Gastrocnemius medialis (tissue), 4 donors: ENCODE measurements at places on chromosomes 5 and 9. TPM values are rescaled to one million over a fixed set of nuclear protein-coding genes. Genes with fewer than 3 reads are reported as not detected.

GRCh38 chr5:58138791-58139190, 321.1 kb downstream of the PLK2 start:
- H3K4me1 ChIP-seq: peaks cover 2% of the 10 kb centered on the region
- H3K27me3 ChIP-seq: no peaks in the 10 kb centered on the region
- H3K36me3 ChIP-seq: no peaks in the 10 kb centered on the region

GRCh38 chr9:114652776-114653555, 4.6 kb downstream of the TEX53 start:
- DNase-seq: no peak
- H3K27me3 ChIP-seq: no peaks in the 10 kb centered on the region
- H3K27ac ChIP-seq: no peak overlapping the region
- no peaks in the 10 kb centered on the region for H3K36me3 ChIP-seq
- H3K4me1 ChIP-seq: no peaks in the 10 kb centered on the region
- H3K4me3 ChIP-seq: no peak overlapping the region

DNA sequence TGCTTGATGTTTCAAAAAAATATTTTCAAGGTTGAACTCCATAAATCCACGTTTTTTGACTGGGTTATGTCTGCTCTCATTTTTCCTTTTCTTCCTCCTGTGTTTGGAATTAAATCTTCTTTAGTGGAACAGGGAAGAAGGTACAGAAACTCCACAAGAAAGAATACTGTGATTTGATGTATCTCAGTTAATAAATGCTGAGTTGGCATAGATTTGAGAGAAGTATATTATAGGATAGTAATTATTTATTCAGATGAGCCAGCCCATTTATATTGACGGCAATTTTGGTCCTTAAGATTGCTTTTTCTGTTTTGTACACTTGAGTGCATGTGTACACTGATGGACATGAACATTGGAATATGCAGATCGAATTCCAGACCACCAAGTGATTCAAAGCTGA, 481.4 kb downstream of the PSAT1 start:
- no peaks in the 10 kb centered on the region for H3K27me3 ChIP-seq
- no peak overlapping the region for H3K27ac ChIP-seq
- H3K4me3 ChIP-seq: no peak overlapping the region
- no peaks in the 10 kb centered on the region for H3K36me3 ChIP-seq

DNA sequence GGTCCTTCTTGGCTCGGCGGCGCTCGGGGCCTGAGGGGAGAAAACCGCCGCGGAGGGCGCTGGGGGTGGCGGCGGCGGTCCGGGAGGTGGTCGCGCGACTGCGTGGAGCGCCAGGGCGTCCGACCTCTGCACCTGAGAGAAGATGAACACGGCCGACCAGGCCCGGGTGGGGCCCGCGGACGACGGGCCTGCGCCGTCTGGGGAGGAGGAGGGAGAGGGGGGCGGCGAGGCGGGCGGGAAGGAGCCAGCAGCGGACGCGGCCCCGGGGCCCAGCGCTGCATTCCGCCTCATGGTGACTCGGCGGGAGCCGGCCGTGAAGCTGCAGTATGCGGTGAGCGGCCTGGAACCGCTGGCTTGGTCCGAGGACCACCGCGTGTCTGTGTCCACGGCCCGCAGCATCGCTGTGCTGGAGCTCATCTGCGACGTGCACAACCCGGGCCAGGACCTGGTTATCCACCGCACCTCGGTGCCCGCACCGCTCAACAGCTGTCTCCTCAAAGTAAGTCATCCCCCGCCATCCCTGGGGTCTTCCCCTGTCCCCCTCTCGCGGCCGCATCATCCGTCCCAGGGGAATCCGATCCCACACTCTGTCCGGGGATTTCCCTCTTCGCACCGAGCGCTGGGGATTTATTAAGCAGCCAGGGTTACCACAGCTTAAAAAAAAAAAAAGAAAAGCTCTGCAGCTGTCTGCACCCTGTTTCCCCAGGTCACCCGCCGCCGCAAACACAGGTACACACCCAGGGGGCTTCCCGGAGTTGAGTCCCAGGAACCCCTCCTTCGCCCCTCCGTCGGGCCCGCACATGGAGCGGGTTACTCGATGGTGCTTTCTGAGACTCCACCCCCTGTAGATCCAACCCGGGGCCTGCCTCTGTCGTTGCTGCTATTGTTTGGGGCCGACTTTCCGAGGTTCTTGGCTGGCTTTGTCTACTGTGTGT, at the start of gene GTF3C4:
TSS of gene GTF3C4 (plus strand) at position 8 of the 935 bp plus-strand sequence. CDS start at position 143, 135 bp downstream.
- DNase-seq: peak; percentile 2
- H3K4me3 ChIP-seq: peak within 1 kb of the TSS; percentile 98
- H3K27me3 ChIP-seq: no peaks in the 10 kb centered on the region
- H3K36me3 ChIP-seq: no peaks in the 10 kb centered on the region

- H3K4me1 ChIP-seq: peaks cover 19% of the 10 kb centered on the region
- H3K4me3 ChIP-seq: no peak overlapping the region
- DNase-seq: no peak
- H3K27ac ChIP-seq: no peak overlapping the region
- H3K27me3 ChIP-seq: no peaks in the 10 kb centered on the region
These were observed 133.0 kb downstream of the ZSWIM6 start for GRCh38 chr5:61465066-61465465.

- no peaks in the 10 kb centered on the region for H3K27me3 ChIP-seq
- H3K36me3 ChIP-seq: no peaks in the 10 kb centered on the region
- peak overlapping the region; percentile 100 for H3K27ac ChIP-seq
- H3K4me1 ChIP-seq: peaks cover 92% of the 10 kb centered on the region
- DNase-seq: no peak
- H3K4me3 ChIP-seq: peak overlapping the region; percentile 96
These were observed 1.6 kb upstream of the MGAT1 start for GRCh38 chr5:180804129-180804618.

DNA sequence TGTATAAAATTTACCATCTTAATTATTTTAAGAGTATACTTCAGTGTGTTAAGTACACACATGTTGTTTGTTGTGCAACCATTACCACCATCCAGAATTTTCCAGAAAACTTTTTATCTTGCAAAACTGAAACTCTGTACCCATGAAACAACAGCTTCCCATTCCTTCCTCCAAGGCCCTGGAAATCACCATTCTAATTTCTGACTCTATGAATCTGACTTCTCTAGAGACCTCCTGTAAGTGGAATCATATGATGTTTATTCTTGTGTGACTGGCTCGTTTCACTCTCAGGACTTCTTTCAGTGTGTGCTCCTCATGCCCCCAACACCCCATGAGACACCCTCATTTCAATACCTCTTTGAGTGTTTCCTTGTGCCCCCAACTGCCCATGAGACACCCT, 60.4 kb upstream of the COL15A1 start:
- no peaks in the 10 kb centered on the region for H3K36me3 ChIP-seq
- no peak overlapping the region for H3K4me3 ChIP-seq
- H3K27ac ChIP-seq: no peak overlapping the region
- DNase-seq: no peak

DNA sequence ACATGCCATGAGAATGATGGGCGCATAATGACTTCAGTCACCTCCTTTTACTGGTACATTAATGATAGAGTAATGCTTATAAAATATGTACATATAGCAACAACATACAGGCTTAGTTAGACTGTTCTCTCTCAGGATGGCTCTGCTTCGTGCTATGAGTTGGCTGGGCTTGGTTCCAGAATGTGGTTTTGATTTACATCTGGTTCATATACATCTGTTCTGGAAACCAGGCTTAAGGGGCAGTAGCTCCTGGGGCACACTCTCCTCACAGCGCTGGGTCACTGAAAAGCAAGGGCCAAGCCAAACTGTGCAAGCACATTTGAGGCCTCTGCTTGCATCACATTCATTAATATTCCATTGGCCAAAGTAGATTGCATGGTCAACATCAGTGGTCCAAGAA, 44.9 kb downstream of the PCSK1 start:
- H3K27me3 ChIP-seq: no peaks in the 10 kb centered on the region
- no peak for DNase-seq
- H3K4me1 ChIP-seq: peaks cover 8% of the 10 kb centered on the region
- no peak overlapping the region for H3K27ac ChIP-seq

DNA sequence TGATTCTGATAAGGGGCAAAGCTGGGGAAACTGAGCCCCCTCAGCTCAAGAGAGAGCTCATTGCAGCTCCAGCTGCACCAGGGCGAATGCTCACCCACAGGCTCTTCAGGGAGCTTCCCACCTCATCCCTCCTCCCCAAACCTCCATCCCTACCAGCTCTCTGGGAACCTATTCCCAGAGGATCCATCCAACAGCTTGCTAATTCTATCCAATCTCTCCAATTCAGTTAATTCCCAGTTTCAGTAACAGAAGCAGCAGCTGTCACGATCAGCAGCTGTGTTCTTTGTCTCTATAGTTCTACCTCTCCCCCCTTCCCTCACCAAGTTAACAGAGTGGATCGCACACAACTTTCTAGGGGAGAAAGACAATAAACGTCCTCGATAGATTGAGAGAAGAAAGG, 135.5 kb upstream of the EFNA5 start:
- H3K4me1 ChIP-seq: no peaks in the 10 kb centered on the region
- no peak overlapping the region for H3K4me3 ChIP-seq
- no peaks in the 10 kb centered on the region for H3K36me3 ChIP-seq
- DNase-seq: no peak
- H3K27me3 ChIP-seq: no peaks in the 10 kb centered on the region

DNA sequence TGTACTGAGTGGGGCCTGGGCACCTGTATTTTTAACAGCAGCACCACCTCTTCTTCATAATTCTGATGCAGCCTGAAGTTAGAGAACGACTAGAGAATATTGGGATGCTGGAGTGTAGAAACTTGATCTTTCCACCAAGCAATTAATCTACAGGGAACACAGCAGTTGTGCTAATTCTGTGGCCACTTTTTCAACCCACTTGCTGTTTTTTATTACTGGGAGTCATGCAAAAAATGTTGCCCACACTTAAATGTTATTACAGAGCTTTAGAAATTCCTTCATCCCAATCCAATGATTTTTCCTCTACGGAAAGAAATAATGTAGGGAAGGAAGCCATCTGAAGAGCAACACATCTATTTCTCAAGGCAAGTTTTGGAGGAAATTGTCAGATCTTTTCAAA, 190.9 kb upstream of the TUT7 start:
- no peaks in the 10 kb centered on the region for H3K36me3 ChIP-seq
- H3K27ac ChIP-seq: no peak overlapping the region
- no peak overlapping the region for H3K4me3 ChIP-seq
- H3K27me3 ChIP-seq: no peaks in the 10 kb centered on the region

GRCh38 chr5:148615644-148616275, 38.6 kb downstream of the HTR4 start:
- H3K27ac ChIP-seq: no peak overlapping the region
- no peaks in the 10 kb centered on the region for H3K4me1 ChIP-seq
- no peak overlapping the region for H3K4me3 ChIP-seq
- no peaks in the 10 kb centered on the region for H3K27me3 ChIP-seq

DNA sequence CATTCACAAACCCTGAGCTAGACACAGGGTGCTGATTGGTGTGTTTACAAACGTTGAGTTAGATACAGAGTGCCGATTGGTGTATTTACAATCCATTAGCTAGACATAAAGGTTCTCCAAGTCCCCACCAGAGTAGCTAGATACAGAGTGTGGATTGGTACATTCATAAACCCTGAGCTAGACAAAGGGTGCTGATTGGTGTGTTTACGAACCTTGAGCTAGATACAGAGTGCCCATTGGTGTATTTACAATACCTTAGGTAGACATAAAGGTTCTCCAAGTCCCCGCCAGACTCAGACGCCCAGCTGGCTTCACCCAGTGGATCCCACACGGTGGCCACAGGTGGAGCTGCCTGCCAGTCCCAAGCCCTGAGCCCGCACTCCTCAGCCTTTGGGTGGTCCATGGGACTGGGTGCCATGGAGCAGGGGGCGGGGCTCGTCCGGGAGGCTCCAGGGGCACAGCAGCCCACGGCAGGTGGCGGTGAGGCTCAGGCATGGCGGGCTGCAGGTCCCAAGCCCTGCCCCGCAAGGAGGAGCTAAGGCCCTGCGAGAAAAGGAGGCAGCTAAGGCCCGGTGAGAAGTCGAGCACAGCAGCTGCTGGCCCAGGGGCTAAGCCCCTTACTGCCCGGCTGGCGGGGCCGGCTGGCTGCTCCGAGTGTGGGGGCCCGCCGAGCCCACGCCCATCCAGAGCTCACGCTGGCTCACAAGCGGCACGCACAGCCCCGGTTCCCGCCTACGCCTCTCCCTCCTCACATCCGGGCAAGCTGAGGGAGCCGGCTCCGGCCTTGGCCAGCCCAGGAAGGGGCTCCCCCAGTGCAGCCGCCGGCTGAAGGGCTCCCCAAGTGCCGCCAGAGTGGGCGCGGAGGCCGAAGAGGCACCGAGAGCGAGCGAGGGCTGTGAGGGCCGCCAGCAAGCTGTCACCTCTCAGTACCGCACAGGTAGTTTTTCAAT, 1039.2 kb upstream of the CDH9 start:
- H3K27me3 ChIP-seq: no peaks in the 10 kb centered on the region
- no peaks in the 10 kb centered on the region for H3K36me3 ChIP-seq
- DNase-seq: no peak
- H3K4me1 ChIP-seq: no peaks in the 10 kb centered on the region
- H3K4me3 ChIP-seq: no peak overlapping the region

- H3K27ac ChIP-seq: peak overlapping the region; percentile 87
- H3K27me3 ChIP-seq: no peaks in the 10 kb centered on the region
- H3K4me3 ChIP-seq: peak overlapping the region; percentile 85
- no peaks in the 10 kb centered on the region for H3K36me3 ChIP-seq
These were observed 571 bp downstream of the PPIC start for GRCh38 chr5:123035918-123036390.

DNA sequence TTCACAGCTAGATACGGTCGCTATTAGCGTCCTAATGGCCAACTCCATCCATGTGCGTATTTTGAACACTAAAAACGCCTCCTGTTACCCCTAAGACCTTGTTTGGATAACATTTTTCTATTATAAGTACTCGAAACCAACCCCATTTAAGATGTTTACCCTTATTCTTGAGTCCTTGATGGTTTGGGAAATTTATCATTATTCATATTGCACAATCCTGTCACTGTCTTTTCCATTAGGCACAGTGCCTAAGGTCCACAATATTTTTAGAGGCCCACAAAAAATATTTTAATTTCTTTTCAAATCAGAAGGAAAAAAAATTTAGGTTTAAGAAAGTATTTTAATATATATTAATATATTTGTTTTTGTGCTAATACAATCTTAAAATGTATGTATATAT, 1.3 kb upstream of the LIFR start:
- peak overlapping the region; percentile 97 for H3K27ac ChIP-seq
- H3K36me3 ChIP-seq: no peaks in the 10 kb centered on the region
- no peak for DNase-seq
- no peaks in the 10 kb centered on the region for H3K27me3 ChIP-seq

DNA sequence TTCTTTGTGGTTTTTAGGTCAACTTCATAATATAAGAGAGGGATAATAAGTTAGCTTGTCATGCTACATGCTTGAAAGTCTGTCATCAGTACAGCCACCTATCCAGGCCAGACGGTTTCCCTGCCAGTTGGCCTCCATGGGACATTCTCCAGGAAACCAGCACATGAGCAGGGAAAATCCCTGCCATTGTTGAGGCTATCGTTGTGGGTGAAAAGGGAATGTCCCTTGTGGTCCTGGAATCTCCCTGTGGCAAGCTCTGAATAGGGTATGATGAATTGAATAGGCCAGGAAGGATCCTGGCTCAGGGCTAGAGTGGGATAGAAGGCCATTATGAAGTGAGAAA, 12.3 kb downstream of the F2RL1 start:
- no peaks in the 10 kb centered on the region for H3K4me1 ChIP-seq
- no peak overlapping the region for H3K27ac ChIP-seq
- H3K4me3 ChIP-seq: no peak overlapping the region
- no peaks in the 10 kb centered on the region for H3K27me3 ChIP-seq

The IRX2 gene
- total RNA-seq: not detected

The IRX1 gene
- not detected for total RNA-seq

The SOHLH1 gene
- total RNA-seq: not detected

The PCDHA3 gene
- not detected for total RNA-seq

The GPR150 gene
- total RNA-seq: 0.29 TPM

The SLC6A7 gene
- total RNA-seq: not detected

The PTGES2 gene
- total RNA-seq: 153 TPM

The KLHL3 gene
- 0.46 TPM for total RNA-seq

The CBY3 gene
- total RNA-seq: not detected

The ASTN2 gene
- total RNA-seq: 2.5 TPM

The SLC36A1 gene
- total RNA-seq: 10.0 TPM

The LURAP1L gene
- 2.2 TPM for total RNA-seq

The LECT2 gene
- total RNA-seq: not detected
